Activated B cell treated with CpG ODN at 0.5 μM for 24 hours (primary cell): ENCODE measurements at places on chromosomes 3 and 15. TPM values are rescaled to one million over a fixed set of nuclear protein-coding genes. Genes with fewer than 3 reads are reported as not detected.

- DNase-seq: no peak
Measured at GRCh38 chr15:68399096-68400065, 32.6 kb downstream of the ITGA11 start.

DNA sequence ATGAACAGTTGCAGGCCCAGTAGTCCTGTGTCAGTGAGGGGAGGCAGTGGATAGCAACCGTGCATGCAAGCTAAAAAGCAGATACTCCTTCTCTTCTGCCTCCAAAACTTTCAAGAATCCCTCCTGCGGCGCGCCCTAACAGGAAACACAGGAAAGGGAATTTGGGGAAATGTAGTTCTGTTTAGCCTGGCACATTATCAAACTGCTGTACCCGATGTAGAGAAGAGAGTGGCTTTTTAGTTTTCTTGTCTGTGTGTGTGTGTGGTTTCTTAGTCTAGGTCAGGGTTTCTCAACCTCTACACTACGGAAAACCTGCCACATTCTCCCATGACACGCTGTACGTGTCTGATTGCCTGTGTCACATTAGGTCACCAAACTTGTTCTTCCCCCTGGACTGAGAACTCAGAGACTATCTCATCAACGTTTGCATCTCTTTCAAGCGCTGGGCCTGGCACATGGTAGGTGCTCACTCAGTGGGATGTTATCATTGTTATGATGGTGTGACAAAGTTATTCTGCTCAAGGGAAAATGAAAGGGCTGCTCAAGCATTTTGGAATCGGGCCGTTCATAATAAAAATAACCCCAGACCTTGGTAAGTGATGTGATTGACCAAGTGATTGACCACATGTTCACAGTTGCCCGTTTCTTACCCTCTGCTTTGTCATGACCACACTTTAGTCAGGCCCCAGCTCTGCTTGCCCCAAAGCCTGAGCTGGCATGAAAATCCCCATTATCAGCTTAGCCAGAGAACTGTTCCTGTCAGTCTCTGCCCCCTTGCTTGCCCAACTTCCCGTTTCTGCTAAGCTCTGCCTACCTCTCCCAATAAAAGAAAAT is 33.2 kb downstream of the TM4SF4 start:
- DNase-seq: no peak

- no peak for DNase-seq
Measured at GRCh38 chr3:124381575-124382333, 348.5 kb upstream of the UMPS start.

DNA sequence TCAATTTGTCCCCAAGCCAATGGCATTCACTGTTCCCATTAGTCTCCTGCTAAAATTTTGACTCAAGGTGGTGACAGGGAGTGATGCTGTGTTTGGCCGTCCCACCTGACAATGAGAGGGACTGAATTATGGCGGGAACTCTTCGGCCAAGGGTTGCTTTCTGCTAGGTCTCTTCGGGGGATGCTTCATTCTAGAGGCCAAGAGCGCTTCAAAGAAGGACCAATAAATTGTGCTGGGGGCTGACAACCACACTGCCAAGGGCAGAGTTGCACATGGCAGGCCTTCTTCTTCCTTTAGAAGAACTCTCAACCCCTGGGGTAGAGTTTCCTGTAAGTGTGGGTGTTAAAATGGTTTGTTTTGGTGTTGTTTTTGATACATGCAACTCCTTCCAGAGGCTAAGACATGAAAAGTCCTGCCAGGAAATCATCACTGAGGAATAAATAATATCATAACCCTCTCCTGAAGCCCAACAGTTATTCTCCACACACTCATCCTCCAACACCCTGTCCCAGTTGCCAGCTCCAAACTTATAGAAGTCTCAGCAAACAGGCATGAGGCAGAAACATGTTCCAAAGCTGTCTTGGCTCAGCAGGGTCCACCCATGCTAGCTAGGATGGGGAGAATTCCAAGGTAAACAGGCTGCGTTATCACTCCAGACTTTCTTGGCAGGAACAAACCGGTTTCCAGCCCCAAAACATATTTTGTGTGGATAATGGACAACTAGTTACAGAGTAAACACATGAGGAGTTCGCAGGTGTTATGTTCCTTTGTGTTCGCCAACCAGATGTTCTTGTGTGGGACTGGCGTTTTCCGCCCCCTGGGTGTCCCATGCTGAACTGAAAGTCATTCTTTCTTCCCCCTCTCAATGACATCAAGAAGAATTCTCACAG is 396.7 kb upstream of the RGMA start:
- no peak for DNase-seq

The CD200 gene
- 19.0 and 19.4 TPM in 2 replicates for total RNA-seq

GRCh38 chr15:101138913-101139880 is 112.7 kb downstream of the CHSY1 start:
- no peak for DNase-seq

The ZKSCAN7 gene
- total RNA-seq: 6.8 and 9.2 TPM in 2 replicates

DNA sequence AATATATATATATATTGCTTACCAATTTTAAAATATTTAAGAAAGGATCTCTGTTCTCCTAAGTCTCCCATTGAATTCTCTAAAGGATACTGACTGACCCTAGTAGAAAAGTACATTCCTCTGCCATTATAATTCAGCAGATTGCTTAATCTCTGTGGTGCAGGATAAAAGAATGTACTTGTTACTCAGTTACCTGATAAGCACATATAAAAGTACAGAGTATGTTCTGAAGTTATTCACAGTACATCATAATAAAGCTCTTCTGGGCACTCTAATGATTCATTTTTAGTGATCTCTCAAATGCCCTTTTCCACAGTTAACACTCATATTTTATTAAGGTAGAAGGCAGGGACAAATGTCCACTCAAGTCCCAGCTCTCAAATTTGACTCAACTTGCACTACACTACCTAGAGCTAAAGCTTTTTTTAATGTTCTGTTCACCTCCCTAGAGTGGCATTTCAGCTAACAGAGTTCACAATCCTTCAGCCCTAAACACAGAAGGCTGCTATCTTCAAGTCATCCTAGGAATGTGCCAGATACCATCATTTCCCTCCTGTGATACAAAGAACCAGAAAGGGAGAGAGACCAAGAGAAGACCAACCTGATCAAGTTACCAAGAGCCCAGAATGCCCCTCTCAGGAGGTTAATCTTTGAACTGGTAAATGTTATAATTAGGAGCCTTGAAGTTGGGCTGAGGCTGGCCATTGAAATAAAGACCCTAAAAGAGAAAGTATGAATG is 53.3 kb downstream of the MEIS2 start:
- no peak for DNase-seq

- no peak for DNase-seq
Measured at GRCh38 chr3:48595075-48595525, at the start of gene COL7A1. Gene COL7A1 (minus strand): TSS chr3:48595329. CDS start chr3:48595159, 170 bp downstream.

DNA sequence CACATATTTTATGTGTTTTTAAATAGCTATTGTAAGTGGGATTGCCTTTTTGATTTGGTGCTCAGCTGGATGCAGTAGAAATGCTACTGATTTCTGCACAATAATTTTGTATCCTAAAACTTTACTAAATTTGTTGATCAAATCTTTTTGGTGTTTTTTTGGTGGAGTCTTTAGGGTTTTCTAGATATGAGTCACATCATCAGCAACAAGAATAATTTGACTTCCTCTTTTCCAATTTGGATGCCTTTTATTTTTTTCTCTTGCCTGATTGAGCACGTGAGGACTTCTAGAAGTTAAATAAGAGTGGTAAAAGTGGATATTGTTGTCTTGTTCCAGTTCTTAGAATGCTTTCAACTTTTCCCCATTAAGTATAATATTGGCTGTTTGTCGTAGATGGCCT is 51.3 kb downstream of the TLNRD1 start:
- DNase-seq: no peak

The CNTN4 gene
- 0.05 TPM in 1 of 2 replicates, not detected in the other for total RNA-seq

The CFAP20DC gene
- 1.0 and 1.6 TPM in 2 replicates for total RNA-seq

DNA sequence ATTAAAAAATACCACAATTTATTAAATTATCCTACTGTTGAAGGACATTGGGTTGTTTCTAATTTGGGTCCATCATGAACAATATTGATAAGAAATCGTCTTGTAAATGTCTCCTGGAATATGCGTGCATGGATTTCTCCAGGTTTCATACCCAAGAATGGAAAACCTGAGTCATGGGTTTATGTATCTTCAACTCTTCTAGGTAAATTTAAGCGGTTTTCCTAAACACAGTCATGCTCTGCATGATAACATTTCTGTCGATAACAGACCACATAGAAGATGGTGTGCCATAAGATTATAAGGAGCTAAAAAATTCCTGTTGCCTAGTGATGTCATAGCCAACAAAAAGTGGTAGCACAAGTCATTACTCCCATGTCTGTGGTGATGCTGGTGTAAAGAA is 39.9 kb upstream of the SCN5A start:
- no peak for DNase-seq

DNA sequence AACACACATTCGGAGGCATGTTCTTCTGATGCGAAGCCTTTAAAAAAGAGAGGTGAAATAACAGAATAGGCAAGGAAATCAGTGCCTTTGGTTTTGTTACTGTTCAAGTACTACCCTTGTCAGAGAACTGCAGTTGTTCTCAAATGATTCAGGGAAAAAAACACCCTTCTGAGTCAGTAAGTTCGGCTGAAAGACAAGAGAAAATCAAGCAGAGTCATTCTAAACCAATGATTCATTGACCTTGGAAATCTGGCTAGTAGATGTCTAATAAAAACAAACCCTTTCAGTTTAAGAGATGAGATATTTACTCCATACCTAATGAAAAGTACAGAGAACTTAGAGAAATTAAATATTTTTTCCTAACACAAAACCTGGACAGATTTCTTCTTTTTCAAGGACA is 72.7 kb upstream of the ABI3BP start:
- DNase-seq: no peak

DNA sequence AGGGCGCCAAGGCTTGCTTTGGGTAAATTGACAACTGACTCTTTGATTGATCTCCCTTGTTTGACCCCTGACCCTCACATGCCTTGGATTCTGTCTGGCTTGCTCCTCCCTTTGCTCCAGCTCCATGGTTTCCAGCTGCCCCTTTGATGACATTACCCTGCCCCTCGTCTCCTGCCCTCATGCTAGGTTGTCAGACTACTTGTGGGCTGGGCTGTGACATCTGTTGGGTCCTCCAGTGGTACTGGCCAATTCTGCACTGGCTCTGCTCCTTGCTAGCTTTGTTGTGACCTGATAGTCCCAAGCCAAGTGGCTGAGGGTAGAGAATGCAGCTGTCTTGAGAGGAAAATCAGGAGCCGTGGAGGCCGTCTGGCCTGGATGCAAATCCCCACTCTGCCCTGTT is 6.2 kb downstream of the THSD4 start:
- DNase-seq: no peak

The MUC13 gene
- total RNA-seq: not detected in 2 replicates

DNA sequence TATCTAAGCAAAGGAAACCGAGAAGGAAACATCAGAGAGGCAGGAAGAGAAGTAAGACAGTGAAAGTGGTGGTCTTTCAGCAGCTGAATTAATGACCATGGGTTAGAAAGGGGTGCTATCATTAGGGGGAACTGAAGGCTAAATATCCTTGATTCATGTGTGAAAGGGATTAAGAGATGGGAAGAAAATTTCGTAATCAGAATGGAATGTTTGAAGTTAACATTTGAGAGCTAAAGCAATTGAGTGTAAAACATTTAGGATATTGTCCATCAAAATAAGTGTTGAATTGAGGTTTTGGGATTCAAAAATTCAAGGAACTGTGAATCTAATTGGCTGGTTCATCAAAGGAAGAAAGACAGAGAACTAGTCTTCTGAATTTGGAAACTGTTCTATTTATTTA is 4.1 kb upstream of the ECT2 start:
- DNase-seq: no peak

DNA sequence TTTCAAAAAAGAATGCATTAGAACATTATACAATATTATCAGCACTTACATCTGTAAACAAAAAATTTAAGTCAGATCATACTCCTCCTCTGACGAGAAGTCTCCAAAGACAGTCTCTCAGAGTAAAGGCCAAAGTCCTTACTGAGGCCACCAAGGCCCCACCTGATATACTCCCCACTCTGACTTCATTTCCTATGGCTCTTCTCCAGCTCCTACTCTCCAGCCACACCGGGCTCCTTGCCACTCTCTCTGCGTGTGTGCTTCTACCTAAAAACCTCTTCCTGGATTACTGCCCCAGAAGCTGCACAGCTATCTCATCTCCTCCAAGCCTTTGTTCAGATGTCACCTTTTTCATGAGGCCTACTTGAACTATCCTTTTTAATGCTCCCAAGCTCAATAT is 5.0 kb downstream of the DCP1A start:
- DNase-seq: no peak

DNA sequence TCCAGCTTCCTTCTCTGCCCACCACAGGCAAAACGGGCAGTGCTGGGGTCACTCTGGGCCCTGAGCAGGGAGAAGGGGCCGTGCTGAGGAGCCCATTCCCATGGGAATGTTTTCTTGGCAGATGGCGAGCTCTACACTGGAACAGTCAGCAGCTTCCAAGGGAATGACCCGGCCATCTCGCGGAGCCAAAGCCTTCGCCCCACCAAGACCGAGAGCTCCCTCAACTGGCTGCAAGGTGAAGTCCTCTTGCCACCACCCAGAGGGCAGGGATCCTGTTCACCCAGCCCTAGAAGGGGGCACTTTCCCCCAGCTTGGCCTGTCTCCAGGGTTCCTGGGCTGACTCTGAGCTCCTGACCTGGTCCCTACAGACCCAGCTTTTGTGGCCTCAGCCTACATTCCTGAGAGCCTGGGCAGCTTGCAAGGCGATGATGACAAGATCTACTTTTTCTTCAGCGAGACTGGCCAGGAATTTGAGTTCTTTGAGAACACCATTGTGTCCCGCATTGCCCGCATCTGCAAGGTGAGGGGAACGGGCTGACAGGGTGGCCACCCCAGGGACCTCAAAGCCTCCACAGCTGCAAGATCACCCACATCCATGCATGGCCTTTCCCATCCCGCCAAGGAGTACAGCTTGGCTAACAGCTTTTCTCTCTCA is 12.4 kb downstream of the CIB1 start:
- DNase-seq: no peak

DNA sequence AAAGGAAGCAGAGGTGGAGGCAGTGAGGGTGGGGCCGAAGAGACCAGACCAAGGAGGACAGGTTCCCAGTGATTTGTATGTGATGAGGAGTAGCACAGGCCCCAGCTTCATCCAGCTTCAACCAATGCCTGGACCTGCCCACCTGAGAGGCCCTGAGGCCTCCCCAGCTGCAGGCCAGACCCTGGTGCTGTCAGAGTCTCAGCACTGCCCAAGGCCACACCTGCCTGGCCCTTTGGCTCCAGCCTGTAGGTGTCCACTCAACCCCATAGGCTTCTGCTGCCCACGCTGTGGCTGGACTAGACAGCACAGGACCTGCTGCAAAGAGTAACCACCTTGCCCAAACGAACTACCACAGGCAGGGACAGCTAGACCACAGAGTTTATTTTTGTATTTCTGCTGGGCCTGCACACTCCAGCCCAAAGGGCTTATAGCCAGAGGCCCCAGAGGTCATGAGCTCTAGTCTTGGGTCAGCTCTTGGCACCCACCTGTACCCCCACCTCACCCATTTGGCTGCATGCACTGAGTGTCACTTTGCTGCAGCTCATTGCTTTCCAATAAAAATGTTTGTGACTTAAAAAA is 81.9 kb upstream of the CDV3 start:
- no peak for DNase-seq

DNA sequence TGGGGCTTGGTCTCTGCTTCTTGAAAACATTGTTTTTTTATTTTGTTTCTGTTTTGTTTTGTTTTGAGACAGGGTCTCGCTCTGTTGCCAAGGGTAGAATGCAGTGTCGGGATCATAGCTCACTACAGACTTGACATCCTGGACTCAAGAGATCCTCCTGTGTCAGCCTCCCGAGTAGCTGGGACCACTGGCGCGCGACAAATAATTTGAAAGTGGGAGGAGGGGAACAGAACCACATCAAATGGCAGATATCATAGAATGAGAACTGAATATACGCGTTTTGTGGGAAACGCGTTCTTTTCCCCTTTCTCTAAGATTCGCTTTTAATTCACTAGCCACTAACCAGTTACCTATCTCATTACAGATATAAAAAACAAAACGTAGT is 641 bp upstream of the VPS13C start:
- no peak for DNase-seq

The NECTIN3 gene
- total RNA-seq: 0.71 and 0.78 TPM in 2 replicates

The BOC gene
- total RNA-seq: 0.33 and 0.91 TPM in 2 replicates
